Natural killer cell treated with Interleukin-12 subunit alpha and Interleukin-12 subunit beta and Interleukin-15 and Interleukin-18, amount 100 ng/mL, for 72 hours (primary cell): ENCODE measurements at places on chromosomes 7 and 10. TPM values are rescaled to one million over a fixed set of nuclear protein-coding genes. Genes with fewer than 3 reads are reported as not detected.

ACTR3C gene
- 2.9 TPM for total RNA-seq

GRCh38 chr7:140315498-140316164 is 82.7 kb downstream of the SLC37A3 start:
- no peaks in the 10 kb centered on the region for H3K27me3 ChIP-seq
- H3K27ac ChIP-seq = no peak overlapping the region
- H3K36me3 ChIP-seq = peaks cover 7% of the 10 kb centered on the region
- no peak for DNase-seq
- peaks cover 17% of the 10 kb centered on the region for H3K4me1 ChIP-seq

SNX10 gene
- total RNA-seq = 81.7 TPM

SPDYE2B gene
- total RNA-seq = not detected

- no peaks in the 10 kb centered on the region for H3K4me1 ChIP-seq
- no peaks in the 10 kb centered on the region for H3K36me3 ChIP-seq
- H3K27ac ChIP-seq = no peak overlapping the region
- no peaks in the 10 kb centered on the region for H3K27me3 ChIP-seq
- DNase-seq = no peak
Observed at GRCh38 chr10:56135828-56136227, 225.2 kb downstream of the ZWINT start.

- no peak for DNase-seq
- H3K4me3 ChIP-seq = peak overlapping the region; percentile 71
- H3K4me1 ChIP-seq = peaks cover 48% of the 10 kb centered on the region
- no peaks in the 10 kb centered on the region for H3K36me3 ChIP-seq
- H3K27me3 ChIP-seq = no peaks in the 10 kb centered on the region
Observed at GRCh38 chr10:6300784-6301460, 98.2 kb downstream of the PFKFB3 start.

- no peak overlapping the region for H3K27ac ChIP-seq
- peak overlapping the region; percentile 80 for H3K4me3 ChIP-seq
- no peaks in the 10 kb centered on the region for H3K27me3 ChIP-seq
- DNase-seq = no peak
Observed at GRCh38 chr10:11191678-11192077, 174.0 kb downstream of the CELF2 start.

TAS2R41 gene
- not detected for total RNA-seq

DNA sequence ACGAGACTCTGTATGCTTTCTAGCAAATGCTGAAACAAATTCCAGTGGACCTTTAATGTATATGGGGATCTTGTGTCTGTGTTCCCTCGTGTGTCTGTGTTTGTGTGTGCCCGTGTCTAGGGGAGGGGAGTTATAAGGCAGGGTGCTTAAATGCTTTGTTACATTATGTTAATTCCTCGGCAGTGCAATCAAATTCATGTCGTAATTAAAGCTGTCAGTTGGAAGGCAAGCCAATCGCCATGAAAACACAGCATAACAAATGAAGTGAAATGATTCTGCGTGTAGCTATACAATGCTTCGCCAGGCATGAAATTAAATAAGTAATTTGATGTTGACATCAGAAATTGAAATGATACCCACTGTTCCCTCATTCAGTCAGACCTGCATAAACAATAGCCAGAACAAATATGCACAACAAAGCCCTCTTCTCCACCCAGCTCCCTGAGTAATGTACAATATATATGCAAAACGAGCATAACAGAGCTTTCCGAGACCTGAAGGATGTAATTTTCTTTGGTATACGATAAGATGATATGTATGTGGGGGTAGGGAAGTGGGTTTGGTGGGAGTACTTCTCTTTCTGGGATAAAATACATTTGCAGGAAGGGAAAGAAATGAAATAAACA is 534.1 kb downstream of the AUTS2 start:
- no peak for DNase-seq
- H3K36me3 ChIP-seq = no peaks in the 10 kb centered on the region
- H3K4me3 ChIP-seq = no peak overlapping the region
- H3K27ac ChIP-seq = no peak overlapping the region
- no peaks in the 10 kb centered on the region for H3K4me1 ChIP-seq

DNA sequence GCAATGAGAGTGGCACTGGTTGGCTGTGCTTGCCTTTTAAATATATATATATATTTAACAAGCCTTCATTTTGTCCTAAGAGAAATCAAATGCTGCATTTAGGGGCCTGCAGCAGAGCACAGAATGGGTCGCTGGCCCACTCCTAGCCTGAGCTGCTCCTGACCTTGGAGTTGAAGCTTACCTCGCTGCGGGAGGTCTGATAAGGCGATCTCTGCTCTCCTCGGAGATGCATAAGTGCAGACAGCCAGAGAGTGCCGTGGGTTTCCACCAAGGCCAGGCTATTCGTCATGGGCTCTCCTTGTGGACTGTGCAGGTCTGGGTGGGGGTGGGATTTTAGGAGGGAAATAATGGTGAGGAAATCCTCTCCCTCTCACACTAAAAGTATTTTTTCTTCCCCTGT is 99.5 kb upstream of the IKZF1 start:
- no peak for DNase-seq
- peaks cover 10% of the 10 kb centered on the region for H3K27me3 ChIP-seq
- no peaks in the 10 kb centered on the region for H3K36me3 ChIP-seq
- peak overlapping the region; percentile 61 for H3K4me3 ChIP-seq
- peak overlapping the region; percentile 21 for H3K27ac ChIP-seq

DNA sequence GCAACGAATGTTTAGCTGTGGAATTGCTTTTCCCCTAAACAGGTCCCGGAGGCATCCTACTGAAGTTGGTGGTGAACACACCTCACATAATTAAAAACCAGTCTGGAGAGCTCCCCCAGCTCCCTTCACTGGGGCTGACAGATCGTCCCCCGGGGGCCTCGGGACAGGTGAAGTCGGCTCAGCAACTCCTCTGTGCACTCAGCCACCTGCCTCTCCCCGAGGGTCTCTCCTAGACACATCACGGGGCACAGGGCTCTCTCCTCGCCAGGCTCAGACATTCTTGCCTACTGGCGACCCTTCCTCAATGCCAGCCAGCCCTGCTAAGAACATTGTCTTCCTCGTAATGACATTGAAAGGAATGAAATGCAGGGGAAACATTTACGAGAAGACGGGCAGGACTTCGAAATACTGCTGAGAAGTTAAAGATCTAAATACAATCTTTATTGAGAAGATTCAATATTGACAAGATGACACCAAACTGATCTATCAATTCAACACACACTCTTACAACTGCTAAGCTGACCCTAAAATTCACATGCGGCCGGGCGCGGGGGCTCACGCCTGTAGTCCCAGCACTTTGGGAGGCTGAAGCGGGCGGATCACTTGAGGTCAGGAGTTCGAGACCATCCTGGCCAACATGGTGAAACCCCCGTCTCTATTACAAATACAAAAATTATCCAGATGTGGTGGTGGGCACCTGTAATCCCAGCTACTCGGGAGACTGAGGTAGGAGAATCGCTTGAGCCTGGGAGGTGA is 88.1 kb upstream of the DNAAF5 start:
- H3K27me3 ChIP-seq = no peaks in the 10 kb centered on the region
- DNase-seq = no peak
- H3K27ac ChIP-seq = no peak overlapping the region
- H3K36me3 ChIP-seq = no peaks in the 10 kb centered on the region

CALHM1 gene
- not detected for total RNA-seq

GRCh38 chr7:112199672-112200071 is 6.5 kb downstream of the DOCK4 start:
- peaks cover 13% of the 10 kb centered on the region for H3K4me1 ChIP-seq
- DNase-seq = no peak
- H3K4me3 ChIP-seq = no peak overlapping the region
- H3K27ac ChIP-seq = no peak overlapping the region
- no peaks in the 10 kb centered on the region for H3K36me3 ChIP-seq
- H3K27me3 ChIP-seq = peaks cover 44% of the 10 kb centered on the region

ANXA8L1 gene
- total RNA-seq = not detected

DNA sequence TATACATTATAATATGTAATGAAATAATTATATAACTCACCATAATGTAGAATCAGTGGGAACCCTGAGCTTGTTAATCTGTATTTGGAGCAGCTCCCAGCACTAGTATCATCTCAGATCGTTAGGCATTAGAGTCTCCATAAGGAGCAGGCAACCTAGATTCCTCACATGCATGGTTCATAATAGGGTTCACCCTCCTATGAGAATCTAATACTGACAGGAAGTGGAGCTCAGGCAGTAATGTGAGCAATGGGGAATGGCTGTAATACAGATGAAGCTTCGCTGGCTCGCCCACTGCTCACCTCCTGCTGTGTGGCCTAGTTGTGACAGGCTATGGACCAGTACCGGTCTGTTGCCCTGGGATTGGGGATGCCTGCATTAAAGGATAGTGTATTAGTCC is 49.5 kb downstream of the RSBN1L start:
- no peak overlapping the region for H3K4me3 ChIP-seq
- DNase-seq = no peak
- peak overlapping the region; percentile 43 for H3K27ac ChIP-seq
- H3K4me1 ChIP-seq = peaks cover 16% of the 10 kb centered on the region

- H3K4me3 ChIP-seq = no peak overlapping the region
- H3K27ac ChIP-seq = no peak overlapping the region
- no peaks in the 10 kb centered on the region for H3K27me3 ChIP-seq
- DNase-seq = no peak
Observed at GRCh38 chr7:47066976-47067614, 514.8 kb downstream of the TNS3 start.

EN2 gene
- 0.07 TPM for total RNA-seq

GRCh38 chr10:72665925-72666324 is 26.0 kb upstream of the MCU start:
- H3K36me3 ChIP-seq = no peaks in the 10 kb centered on the region
- H3K27me3 ChIP-seq = peaks cover 7% of the 10 kb centered on the region
- no peak overlapping the region for H3K4me3 ChIP-seq
- no peaks in the 10 kb centered on the region for H3K4me1 ChIP-seq
- H3K27ac ChIP-seq = no peak overlapping the region
- DNase-seq = no peak

DNA sequence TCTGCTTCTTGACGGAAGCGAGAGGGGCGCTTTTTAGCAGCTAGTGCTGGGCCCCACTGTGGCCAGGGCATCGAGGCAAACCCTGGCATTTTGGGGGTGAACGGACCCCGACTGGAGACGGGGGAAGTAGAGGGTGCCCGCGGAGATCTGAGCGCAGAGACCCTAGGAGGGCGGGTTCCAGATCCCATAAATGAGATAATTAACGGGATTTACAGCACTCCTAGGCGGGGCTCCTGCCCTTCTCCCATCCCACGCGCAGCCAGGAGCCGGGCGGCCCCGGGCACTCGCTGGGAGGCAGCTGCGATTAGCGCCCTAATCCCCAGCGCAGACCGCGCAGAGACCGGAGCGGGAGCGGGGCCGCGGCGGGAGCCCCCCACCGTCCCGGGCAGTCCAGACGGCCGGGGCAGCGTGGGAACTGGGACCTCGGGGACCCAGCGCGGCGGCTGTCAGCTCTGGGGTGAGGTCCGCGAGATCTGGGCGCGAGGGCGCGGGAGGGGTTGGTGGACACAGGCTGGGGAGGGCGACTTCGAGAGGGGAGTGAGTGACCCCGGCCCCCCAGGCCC is 735 bp downstream of the JCAD start:
- H3K36me3 ChIP-seq = no peaks in the 10 kb centered on the region
- H3K27me3 ChIP-seq = peaks cover 63% of the 10 kb centered on the region
- no peak for DNase-seq
- H3K4me3 ChIP-seq = peak overlapping the region; percentile 62
- no peak overlapping the region for H3K27ac ChIP-seq

DNA sequence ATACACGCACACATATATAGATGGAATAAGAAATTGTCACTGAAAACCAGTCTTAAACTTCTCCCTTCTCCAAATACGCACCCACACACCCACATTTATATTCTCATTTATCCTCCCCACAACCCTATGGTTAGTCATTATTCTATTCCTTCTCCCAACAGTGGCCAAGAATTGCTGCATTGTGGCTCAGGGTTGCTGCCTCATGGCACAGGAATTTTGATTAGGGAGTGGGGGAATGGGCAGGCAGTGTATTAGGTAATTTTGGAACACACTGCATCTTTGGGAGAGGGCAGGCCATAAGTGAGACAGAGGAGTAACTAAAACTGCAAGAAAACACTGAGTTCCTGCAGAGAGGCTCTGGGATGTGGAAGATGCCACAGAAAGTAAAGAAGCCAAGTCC is 35.7 kb downstream of the NAPEPLD start:
- peaks cover 21% of the 10 kb centered on the region for H3K4me1 ChIP-seq
- peaks cover 37% of the 10 kb centered on the region for H3K36me3 ChIP-seq
- no peak for DNase-seq
- H3K4me3 ChIP-seq = no peak overlapping the region
- H3K27ac ChIP-seq = no peak overlapping the region
- H3K27me3 ChIP-seq = no peaks in the 10 kb centered on the region

GRCh38 chr10:122554131-122555036 is 6.2 kb upstream of the DMBT1 start:
- H3K4me1 ChIP-seq = no peaks in the 10 kb centered on the region
- H3K36me3 ChIP-seq = no peaks in the 10 kb centered on the region
- H3K27me3 ChIP-seq = peaks cover 16% of the 10 kb centered on the region

DNA sequence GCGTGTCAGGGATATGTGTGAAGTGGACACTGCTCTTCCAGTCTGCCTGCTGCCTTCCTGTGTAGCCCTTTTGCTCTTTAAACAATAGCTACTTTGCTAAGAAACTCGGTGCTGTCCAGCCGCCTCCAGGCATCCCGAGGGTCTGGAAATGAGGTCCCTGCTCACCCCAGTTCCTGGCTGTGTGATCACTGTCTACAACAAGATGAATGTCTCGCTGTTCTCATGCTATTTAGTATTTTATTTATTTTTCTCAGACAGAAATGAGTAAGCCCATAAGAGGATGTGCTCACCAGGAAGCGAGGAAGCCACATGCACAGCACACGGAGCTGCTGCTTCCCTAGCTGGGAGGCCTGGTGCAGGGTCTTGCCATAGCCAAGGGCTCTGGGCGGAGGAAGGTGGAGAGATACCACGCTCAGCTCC is 167.0 kb upstream of the PITRM1 start:
- no peak for DNase-seq
- peaks cover 35% of the 10 kb centered on the region for H3K27me3 ChIP-seq
- H3K4me3 ChIP-seq = no peak overlapping the region
- no peaks in the 10 kb centered on the region for H3K36me3 ChIP-seq
- H3K27ac ChIP-seq = no peak overlapping the region

UNC5B gene
- total RNA-seq = not detected

DNA sequence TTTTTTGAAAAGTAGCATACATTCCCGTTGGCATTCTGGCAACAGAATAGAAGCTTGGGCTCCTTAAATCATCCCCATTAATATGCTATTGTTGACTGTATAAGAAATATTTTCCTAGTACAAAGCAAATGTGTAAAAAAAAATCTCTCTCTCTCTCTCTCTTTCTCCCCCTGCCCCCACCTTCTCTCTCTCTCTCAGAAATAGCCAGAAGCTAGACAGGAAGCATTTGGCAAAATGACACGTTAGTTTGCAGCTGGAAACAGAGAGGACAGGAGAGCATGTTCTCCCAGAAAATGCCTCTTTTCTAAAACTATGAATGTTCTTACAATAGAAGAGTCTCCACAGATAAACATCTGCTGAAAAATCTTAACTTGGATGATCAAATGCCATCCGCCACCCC is 59.6 kb upstream of the AKR1E2 start:
- peaks cover 13% of the 10 kb centered on the region for H3K27me3 ChIP-seq
- no peaks in the 10 kb centered on the region for H3K36me3 ChIP-seq
- H3K4me3 ChIP-seq = no peak overlapping the region
- no peaks in the 10 kb centered on the region for H3K4me1 ChIP-seq
- DNase-seq = no peak

GRCh38 chr7:139739863-139740597 is 37.8 kb downstream of the HIPK2 start:
- no peak for DNase-seq
- H3K27ac ChIP-seq = peak overlapping the region; percentile 41
- H3K4me1 ChIP-seq = peaks cover 83% of the 10 kb centered on the region
